ENCODE measurements at places on chromosomes 2 and 18. TPM values are rescaled to one million over a fixed set of nuclear protein-coding genes. Genes with fewer than 3 reads are reported as not detected.

DNA sequence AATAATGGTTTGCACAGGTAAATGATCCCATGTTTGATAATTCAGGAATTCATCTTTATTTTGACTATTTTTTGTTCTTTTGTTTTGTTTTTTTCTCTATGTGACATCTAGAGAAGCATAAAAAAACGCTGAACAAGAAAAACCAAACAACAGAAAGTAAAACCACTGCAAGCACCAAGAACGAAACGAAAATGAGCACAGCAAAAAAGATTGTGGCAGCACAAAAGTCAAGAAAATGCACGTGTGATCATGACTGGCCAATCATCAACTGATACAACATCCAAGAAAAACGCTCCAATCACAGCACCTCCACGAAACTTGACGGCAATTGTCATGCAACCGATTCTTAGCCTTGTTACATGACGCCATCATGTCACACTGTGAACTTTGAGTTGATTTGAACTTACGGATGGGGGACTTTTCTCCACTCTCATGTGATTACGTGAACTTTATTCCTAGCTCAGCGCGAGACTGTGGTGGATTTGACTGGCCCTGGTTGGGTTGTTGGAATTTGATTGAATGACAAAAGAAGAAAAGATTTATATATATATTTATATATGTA lies 318.7 kb downstream of the CELF4 start:
- DNase-seq = no peak

DNA sequence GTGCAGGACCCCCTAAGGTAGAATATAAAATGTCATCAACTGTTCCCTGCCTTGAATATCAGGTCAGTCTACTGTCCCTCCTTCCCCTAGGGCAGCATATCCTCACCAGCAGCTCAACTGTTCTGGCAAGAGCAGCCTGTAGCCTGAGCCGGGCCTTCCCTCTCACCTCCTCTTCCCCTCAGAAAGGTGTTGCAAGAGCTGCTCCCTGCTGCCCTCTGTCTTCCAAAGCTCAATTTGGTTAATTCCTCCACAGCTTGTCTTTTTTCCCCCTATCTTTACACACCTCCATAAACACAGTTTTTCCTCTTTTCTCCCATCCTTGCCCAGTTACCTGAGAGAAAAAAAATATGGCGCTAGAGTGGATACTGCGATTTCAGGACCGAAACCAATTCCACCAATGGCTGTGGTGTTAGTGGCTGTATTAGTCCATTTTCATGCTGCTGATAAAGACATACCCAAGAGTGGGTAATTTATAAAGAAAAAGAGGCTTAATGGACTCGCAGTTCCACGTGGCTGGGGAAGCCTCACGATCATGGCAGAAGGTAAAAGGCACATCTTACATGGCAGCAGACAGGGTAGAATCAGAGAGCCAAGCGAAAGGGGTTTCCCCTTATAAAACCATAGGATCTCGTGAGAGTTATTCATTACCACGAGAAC lies 184.7 kb downstream of the MREG start:
- peak; percentile 53 for DNase-seq

DNA sequence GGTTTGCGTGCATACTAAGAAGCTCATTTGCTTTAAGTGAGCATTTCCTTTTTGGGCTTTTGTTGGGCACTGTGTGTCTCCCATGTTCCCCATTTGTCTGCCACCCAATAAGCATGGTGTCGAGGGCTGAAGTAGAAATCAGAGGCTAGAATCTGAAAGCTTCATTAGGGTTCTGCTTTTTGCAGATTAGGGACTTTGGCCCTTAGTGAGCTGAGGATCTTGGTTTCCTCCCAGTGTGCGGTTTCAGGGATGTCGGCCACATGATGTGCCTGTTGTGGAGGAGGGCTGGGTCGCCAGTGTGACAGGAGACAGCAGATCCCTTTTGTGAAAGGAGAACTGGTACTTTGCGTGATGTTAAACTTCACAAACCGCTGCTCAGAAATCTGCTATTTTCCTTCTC lies 41.1 kb downstream of the PLEKHB2 start:
- DNase-seq = no peak

DNA sequence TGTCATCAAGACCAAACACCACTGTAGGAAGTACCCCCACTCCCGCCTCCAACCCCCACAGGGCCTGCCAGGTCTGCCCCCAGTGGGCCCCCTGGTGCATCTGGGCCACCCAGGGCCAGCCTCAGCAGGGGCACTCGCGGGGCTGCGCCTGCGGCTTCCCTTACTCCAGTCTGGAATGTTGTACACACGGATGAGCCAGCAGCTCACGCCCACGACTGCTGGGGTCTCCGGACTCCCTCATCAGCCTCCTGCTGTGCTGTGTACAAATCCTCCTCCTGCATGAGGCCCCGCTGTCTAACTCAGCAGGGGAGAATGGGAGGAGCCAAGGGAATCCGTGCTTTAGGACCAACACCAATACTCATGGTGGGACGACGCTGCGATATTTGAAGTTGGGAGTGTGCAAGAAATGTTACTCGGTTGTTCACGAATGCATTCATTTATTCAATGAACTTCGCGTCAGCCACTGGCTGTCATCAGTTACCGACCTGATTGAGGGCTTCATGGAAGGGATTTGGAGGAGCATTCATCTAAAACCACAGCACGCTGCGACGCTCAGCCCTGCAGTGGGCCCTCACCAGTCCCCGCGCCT lies 654 bp upstream of the ASB1 start:
- no peak for DNase-seq

GRCh38 chr2:47043142-47043890 lies 111.8 kb downstream of the STPG4 start:
- DNase-seq = peak; percentile 80

DNA sequence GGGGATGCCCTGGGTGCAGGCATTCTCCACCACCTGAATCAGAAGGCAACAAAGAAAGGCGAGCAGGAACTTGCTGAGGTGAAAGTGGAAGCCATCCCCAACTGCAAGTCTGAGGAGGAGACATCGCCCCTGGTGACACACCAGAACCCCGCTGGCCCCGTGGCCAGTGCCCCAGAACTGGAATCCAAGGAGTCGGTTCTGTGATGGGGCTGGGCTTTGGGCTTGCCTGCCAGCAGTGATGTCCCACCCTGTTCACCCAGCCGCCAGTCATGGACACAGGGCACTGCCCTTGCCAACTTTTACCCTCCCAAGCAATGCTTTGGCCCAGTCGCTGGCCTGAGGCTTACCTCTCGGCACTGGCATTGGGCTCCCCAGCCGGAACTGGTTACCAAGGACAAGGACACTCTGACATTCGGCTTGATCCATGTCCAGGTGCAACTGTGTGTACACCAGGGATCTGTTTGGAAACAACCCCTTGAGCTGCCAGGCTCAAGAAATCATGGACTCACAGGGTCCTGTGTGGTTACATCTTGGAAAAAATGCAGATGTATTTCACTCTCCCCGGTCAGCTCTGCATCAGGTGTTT lies 31.8 kb downstream of the SLC1A4 start:
- no peak for DNase-seq

DNA sequence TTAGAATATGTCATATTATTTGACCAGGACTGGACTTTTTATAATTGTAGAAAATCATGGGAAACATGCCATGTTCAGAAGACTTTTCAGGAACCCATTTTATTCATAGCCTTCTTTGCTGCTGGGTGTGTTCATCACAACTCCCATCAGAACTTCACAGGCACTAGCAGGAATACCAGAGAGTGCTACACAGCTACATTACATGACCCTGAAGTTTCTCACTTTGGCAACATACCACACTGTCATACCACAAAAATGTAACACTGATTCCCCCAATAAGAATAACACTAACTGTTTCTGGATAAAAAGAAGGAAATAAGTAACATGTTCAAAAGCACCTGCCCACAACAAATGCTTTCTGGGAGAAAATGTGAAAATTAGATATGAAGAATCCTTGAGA lies 405.4 kb downstream of the CDH2 start:
- DNase-seq = no peak

DNA sequence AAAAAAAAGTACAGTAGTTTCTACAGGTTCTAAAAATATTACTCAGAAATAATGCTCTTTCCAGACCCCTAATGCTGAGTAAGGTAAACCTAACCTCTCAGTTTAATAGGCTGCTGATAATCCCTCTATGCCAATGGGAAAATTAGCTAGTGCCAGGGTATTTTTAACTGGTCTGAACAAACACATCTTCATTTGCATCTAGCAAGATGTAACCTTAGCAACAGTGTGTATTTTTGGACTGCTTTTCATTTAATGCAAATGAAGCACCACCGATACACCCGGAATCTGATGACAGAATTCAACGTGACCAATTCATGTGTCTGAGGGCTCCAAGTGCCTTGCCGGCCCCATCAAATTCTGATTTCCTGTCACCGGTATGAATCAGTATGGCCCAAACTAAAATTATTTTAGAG lies 47.4 kb upstream of the CYRIA start:
- no peak for DNase-seq

- no peak for DNase-seq
Observed at GRCh38 chr18:60019463-60019840, 119.7 kb downstream of the PMAIP1 start.

GRCh38 chr18:10354241-10354811 lies 100.1 kb upstream of the APCDD1 start:
- no peak for DNase-seq

DNA sequence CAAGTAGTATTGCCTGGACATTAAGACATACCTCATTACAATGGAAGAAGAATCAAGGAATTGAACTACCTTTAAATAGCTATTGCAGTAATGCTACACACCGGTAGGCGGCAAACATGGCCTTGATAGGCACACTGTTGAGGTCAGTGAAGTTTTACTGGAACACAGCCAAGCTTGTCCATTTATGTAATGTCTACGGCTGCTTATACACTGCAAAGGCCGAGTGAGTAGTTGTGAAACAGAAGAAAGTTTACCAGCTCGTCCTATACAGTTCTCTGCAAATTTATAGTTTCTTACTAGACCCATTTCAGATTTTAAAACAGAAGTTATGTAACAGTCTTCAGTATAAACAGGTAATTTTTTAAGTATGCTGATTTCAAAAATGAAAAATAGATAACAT lies 38.8 kb downstream of the PPP4R1 start:
- no peak for DNase-seq

DNA sequence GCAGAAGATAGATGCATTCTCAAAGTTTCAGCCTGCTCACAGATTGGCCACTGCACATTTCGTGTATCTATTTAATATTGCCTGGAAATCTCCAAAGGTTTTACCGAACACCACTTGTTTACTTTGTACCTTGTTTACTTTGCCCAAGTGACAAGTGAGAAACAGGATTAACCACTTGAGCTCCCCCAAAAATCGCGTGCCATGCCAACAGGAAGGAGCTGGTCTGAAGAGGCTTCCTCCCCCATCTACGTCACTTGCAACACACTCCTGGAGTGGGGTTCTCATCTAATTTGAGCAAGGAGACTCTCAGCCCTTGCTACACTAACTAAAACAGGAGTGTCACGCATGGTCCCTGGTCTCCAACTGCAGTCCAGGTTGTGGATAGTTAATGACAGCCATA lies 212.5 kb upstream of the TMEM200C start:
- no peak for DNase-seq

DNA sequence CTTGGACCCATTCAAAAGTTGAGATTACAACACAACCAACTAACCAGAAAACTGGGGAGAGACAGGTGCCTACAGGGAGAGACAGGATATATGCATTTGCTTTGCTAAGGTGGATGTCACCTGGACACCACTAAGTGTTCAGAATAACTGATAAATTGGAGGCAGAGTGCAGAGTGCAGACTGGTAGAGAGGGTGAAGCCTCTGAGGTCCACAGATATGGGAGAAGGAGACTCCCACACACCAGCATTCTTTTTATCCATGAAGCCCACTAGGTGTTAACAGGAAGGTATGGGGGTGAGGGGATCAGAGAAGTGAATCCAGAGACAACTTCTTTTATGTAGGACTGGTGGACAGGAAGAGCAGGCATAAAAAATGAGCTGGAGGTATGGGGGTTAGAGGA lies 1310.0 kb upstream of the ZEB2 start:
- no peak for DNase-seq

- DNase-seq = no peak
Observed at GRCh38 chr2:43169987-43170386, 56.4 kb downstream of the ZFP36L2 start.

DNA sequence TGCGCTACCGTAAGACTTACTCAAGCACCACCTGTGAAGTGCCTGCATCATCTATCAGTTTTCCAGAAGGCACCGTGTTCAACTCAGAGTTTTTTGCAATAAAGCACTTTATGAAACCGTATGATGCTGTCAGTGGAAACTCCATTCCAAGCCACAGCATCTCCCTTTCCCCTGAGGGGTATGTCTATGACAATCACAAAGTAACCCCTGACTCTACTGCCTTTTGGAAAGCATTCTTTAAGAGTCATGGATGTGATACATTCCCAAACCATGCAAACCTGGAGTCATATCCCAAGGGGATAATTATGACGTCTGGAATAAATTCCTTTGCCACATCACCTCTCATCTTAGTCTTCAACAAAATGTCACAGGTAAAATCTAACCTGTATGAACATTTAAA lies 39.2 kb downstream of the UNC50 start:
- no peak for DNase-seq

- no peak for DNase-seq
Observed at GRCh38 chr2:188853307-188853706, 120.9 kb upstream of the COL3A1 start.

GRCh38 chr2:133732982-133733900 lies 165.0 kb upstream of the NCKAP5 start:
- no peak for DNase-seq

GRCh38 chr18:35671966-35672603 lies 90.5 kb downstream of the GALNT1 start:
- no peak for DNase-seq

GRCh38 chr2:239457586-239458445 lies 57.0 kb upstream of the HDAC4 start:
- peak; percentile 32 for DNase-seq

- DNase-seq = no peak
Observed at GRCh38 chr18:5556310-5556974, 12.6 kb upstream of the EPB41L3 start.

Gene NT5C1B
- total RNA-seq = not detected

Gene CPS1
- 3.0 TPM for total RNA-seq

Gene CYS1
- 3.2 TPM for total RNA-seq

Gene MAP3K19
- not detected for total RNA-seq

Gene KIDINS220
- 49.0 TPM for total RNA-seq

Gene FEV
- not detected for total RNA-seq

Gene ARL6IP6
- total RNA-seq = 5.7 TPM

Gene CRYGD
- total RNA-seq = not detected

Gene ANKAR
- 6.0 TPM for total RNA-seq

Gene UNC80
- not detected for total RNA-seq

Gene CMPK2
- total RNA-seq = 3.4 TPM

Data from Right ventricle myocardium inferior (tissue), 1 donor.